Urothelium cell line (cell line): ENCODE measurements at places on chromosomes 16 and 17.
A peak's percentile ranks its signal among the peaks of the same experiment; 100 is the strongest.

DNA sequence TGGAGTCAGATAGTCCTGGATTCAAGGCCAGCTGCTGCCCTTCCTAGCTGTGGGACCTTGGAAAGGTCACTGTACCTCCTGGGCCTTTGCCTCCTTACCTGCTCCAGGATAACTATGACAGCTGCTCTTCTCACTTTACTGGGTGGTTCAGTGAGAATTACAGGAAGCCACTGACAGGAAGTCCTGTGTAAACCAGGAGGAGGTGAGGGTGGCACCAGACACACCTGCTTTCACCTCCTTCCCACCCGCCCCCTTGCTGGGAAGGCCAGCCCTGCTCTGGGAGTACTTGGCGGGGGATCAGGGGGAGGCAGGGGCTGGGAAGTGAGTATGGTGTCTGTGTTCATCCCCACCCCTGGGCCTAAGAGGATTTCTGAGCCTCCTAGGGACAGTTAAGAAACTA, 42.6 kb downstream of the CPNE2 start:
- no peak for DNase-seq

- no peak for DNase-seq
Measured at GRCh38 chr16:48958681-48959080, 323.0 kb downstream of the CBLN1 start.

GRCh38 chr16:77660311-77660710, 62.0 kb upstream of the NUDT7 start:
- peak; percentile 57 for DNase-seq

GRCh38 chr16:81544700-81545271, 100.2 kb downstream of the CMIP start:
- no peak for DNase-seq

DNA sequence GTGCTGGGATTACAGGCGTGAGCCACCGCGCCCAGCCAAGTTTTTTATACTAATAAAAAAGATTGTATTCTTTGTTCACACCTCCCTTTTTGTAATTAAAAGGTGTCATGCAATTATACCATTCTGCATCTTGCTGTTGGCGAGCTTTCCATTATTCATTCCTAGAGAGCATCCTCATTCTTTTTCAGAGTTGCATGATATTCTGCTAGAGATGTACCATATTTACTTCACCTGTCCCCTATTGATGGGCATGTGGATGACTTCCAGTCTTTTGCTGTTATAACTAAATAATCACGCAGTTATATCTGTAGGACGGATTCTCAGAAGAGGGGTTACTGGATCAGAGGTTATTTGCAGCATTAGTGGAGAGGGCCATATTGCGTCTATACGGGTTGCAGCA, 17.0 kb downstream of the SGSM2 start:
- DNase-seq = no peak

DNA sequence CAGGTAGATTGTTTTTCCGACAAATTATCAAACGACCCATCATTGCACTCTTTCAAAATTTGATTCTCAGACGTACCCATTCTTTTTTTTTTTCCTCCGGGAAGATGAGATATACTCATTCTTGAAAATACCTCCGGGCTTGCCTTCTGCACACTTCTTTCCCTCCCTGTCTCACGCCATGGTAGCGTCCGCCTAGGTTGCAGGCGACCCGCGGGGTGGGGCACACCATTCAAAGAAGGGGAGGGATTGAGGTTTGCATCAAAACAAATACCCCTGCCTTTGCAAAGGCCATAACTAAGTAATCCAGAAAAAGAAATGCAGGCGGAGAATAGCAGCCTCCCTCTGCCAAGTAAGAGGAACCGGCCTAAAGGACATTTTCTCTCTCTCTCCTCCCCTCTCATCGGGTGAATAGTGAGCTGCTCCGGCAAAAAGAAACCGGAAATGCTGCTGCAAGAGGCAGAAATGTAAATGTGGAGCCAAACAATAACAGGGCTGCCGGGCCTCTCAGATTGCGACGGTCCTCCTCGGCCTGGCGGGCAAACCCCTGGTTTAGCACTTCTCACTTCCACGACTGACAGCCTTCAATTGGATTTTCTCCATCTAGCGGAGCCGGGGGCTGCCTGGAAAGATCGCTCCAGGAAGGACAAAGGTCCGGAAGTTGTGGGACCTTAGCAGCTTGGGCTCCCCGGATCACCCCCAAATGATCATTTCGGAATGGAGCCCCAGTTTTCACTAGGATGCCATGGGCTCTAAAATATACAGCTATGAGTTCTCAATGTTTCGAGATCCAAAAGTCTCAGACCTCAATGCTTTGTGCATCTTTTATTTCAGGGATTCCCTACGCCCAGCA, 843 bp downstream of the TP53 start:
- peak; percentile 61 for DNase-seq

- DNase-seq = no peak
Measured at GRCh38 chr17:39678340-39679116, 9.3 kb downstream of the PGAP3 start.

- no peak for DNase-seq
Measured at GRCh38 chr17:44381810-44382305, 7.6 kb downstream of the ITGA2B start.

GRCh38 chr16:73179705-73180331, 131.9 kb upstream of the ZFHX3 start:
- DNase-seq = no peak

DNA sequence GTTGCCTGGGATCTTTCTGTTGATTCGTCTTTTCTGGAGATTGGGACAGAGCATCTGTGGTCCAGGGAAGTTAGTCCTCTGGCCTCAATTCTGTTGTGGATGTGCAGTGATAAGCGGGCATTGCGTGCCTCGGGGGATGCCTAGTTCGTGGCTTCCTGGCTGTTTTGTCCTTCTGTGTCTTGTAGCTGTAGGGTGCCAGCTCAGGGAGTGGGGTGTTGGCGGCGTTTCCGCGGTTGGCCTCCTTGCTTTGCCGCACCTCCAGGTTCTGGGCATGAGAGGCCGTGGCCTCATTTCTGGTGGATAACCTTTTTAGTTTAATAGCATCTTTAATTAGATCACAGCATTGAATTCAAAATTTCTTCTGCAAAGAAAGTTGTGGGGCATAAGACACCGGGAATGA, 1.4 kb upstream of the JPT2 start:
- DNase-seq = no peak

- no peak for DNase-seq
Measured at GRCh38 chr17:17116406-17116805, 74.1 kb downstream of the MPRIP start.

DNA sequence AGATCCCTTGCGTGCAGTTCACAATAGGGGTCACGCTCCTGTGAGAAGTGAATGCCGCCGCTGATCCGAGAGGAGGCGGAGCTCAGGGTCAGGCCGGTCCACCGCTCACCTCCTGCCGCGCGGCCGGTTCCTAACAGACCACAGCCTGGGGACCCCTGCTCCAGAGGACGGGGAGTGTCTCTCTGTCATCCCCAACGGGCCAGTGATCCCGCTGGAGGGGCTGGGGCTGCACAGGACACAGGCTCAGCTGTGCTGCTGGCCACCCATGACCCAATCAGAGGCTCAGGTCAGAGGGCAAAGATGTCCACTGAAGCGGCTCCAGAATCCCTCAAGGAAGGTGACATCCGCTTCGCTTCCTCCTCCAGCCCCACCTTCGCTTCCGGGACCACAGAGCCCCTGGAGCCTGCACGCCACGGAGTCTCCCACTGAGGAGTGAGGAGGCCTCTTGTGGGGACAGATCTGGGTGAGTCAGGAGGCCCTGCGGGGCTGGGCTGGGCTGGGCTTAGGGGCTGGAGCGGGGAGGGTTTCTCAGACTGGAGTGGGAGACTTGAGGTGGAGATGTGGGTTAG, 115.4 kb downstream of the METRNL start:
- no peak for DNase-seq

DNA sequence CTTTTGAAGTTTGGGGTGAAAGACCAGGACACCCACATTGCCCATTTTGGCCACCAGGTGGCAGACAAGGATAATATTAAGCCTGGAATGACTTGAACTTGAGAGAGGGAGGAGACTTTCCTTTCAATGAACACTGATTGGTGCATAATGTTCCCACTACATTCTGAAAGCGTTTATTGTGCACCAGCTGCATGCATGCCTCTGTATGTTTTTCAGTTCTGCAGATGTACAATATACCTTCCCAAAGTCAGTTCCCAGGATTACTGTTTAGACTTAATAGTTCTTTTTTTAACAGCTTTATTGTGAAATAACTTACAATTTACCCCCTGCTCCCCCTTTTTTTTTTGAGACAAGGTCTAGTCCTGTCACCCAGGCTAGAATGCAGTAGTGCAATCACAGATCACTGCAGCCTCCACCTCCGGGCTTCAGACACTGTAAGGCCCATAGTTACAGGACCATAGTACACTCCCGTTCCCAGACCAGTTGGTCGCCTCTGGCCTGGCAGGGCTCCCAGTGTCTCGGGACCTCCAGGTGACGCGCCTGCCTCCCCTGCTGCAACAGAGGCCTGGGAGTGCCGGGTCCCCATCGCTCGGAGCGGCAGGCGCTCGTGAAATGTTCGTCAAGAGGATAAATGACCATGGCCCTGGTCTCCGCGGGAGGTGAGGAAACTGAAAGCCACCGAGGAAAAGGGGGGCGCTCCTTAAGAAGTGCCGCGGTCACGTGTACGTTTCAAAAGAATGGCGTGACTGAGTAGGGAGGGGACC, 12.2 kb downstream of the CES2 start:
- DNase-seq = peak; percentile 86

- DNase-seq = no peak
Measured at GRCh38 chr17:4220655-4221054, 43.1 kb downstream of the ANKFY1 start.

GRCh38 chr17:47205419-47205963, 3.7 kb upstream of the MYL4 start:
- peak; percentile 76 for DNase-seq
